GM18507 (cell line): ENCODE measurements at places on chromosomes 11 and 22.
A peak's percentile ranks its signal among the peaks of the same experiment; 100 is the strongest.

DNA sequence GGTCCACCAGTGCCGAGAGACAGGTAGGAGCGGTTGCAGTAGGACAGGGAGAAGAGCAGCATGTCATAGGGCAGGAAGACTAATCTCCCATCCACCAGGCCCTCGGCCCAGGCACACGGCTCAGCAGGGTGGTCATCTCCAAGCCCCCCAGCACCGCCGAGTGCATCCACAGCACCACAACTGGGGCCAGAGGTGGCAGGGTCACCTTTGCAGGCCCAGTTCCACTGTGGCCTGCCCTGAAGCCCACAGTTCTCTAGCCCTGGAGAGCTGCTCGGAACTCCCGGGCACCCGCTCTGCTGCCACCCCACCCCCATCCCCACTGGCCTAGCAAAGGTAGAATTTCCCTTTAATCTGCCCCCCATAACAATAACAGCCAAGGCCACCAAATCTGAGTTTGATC, 49.1 kb upstream of the LRRC32 start:
- no peak for DNase-seq

DNA sequence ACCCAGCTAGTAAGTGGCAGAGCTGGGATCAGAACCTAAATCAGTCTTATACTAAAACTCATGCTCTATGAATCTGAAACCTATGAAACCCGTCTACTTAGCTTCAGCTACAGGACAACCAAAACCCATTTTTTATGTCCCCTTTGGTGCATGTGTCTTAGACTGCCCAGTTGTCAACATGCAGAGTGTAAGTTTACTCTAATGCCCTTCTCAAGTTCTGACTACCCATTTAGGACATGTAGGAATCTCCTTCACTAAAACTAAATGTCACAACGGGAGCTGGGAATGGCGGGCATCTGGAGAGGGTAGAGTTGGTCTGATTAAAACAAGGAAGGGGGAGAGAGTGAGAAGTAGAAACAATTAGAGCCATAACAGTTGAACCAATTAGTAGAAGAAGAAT, 167.9 kb upstream of the UBASH3B start:
- no peak for DNase-seq

DNA sequence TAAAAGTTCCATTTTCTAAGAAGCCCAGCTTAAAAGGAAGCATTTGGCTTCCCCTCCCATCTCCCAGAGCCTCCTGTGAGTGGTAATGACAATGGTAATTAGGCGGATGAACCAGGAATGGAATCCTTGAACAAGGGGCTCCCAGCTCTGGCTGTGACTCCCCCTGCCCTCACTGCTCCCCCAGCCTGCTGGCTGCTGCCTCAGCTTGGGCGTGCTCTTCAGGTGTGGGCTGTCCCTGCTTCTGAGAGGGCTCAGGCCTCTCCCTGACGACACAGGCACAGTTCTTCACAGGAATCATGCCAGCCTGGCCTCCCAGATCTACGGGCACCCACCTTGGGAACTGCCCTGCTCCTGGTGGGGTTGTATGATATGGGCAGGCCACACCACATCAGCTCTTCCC, 81.7 kb upstream of the NARS2 start:
- DNase-seq: no peak

DNA sequence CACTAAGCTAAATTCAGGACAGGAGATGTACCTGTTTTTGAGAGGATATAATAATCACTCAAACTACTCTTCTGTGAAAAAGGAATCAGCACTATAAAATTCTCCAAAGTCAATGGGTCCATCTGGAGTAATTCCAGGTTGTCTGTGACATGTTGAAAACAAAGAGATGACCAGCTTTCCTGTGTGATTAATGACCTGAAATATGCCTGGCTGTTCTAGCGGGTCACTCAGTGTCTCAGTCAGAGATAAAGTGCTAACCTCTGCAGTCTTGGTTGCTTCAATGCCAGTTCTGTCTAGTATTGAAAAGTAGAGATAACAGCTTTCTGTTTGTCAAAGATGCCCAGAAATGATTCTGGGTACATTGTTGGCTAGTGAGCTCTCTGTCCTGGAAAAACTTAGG, 722.6 kb upstream of the TENM4 start:
- no peak for DNase-seq

GRCh38 chr11:20042811-20043341, 117.4 kb downstream of the DBX1 start:
- DNase-seq: no peak

GRCh38 chr22:44188316-44188715, 7.6 kb downstream of the PARVG start:
- no peak for DNase-seq

GRCh38 chr22:39935612-39936011, 24.6 kb upstream of the TMA7B start:
- DNase-seq: no peak

DNA sequence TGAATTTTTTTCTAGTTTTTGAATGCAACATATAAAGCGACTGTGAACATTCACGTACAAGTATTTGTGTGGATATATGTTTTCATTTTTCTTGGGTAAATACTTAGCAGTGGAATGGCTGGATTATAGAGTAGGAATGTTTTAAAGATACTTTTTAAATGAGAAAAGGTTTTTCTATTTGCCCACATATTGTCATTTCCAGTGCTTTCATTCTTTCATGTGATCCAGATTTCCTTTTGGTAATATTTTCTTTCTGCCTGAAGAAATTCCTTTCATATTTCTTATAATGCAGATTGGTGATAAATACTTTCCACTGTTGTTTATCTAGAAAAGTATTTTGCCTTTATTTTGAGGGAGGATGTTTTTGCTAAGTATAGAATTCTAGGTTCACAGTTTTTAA, 7.9 kb downstream of the DDB2 start:
- DNase-seq: no peak

GRCh38 chr11:112762707-112763090, 198.5 kb upstream of the NCAM1 start:
- no peak for DNase-seq

GRCh38 chr11:45025716-45026492, 75.2 kb upstream of the TP53I11 start:
- peak; percentile 22 for DNase-seq

DNA sequence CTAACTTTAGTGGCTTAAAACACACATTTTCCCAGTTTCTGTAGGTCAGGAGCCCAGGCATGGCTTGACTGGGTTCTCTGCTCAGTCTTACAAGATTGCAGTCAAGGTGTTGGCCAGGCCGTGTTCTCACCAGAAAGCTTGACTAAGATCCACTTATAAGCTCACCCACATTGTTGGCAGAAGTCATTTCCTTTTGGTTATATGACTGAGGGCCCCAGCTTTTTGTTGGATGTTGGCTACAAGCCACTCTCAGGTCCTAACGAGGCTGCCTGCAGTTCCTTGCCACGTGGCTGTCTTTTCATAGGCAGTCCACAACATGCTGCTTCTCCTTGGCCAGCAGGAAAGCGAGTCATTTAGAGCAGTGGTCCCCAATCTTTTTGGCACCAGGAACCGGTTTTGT, 79.3 kb upstream of the CRTAM start:
- DNase-seq: no peak

- no peak for DNase-seq
Measured at GRCh38 chr11:40203606-40204005, 1255.8 kb downstream of the LRRC4C start.

GRCh38 chr22:38292694-38293093, 19.9 kb upstream of the TMEM184B start:
- DNase-seq: no peak

GRCh38 chr11:108223348-108224149, 682 bp downstream of the ATM start:
- DNase-seq: no peak

- DNase-seq: no peak
Measured at GRCh38 chr11:112160091-112160848, 3.6 kb downstream of the IL18 start.

DNA sequence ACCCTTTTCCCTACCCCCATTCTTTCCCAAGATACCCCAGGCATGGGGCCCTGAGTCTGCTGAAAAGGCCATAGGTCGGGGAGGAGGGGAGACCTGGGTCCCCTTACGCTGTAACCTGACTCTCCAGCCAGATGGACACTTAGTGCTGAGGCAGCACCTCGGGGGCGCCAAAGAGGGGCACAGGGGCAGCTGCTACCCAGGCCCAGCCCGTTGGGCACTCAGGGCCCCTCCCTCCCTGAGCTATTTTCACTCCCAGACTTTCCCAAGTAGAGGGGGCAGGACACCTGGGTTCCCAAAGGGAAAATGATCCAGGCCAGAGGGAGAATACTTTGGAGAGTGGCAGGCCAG, 933 bp downstream of the ACTN3 start:
- DNase-seq: no peak

GRCh38 chr22:40401532-40401931, 31.1 kb downstream of the SGSM3 start:
- DNase-seq: no peak

- DNase-seq: no peak
Measured at GRCh38 chr11:70577948-70578347, 179.6 kb downstream of the CTTN start.

DNA sequence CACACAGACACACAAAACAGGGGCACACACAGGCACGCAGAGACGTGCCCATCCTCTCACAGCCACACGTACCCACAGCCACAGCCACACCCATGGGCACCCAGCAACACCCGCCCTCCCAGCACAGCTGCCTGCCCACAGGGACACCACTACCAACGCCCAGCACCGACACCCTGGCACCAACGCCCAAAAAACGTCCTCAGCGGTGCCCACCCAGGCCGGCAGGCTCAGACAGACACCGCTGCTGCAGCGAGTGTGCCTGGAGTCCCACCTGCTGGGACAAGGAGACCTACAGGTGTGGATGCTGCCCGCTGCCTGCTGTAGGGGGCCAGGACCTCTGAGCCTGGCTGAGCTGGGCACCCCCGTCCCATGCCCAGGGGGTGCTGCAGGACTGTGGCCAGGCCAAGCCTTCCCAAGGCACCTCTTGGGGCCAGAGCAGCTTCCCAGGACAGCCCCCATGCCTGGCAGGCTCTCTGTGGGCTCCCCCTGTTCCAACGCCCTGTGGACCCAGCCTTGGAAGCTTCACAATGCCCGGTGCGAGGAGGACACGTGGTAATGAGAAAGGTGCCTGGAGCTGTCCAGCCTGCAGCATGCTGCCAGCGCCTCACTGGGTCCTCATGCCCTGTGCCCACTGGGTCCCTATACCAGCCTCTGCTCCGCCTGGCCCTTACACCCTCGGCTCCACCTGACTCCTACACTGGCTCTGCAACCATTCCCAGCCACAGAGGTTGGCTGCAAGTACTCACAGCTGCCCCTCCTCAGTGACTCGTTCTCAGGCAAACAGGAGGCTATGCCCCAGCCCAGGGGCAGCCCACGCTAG, 45.8 kb upstream of the TH start:
- DNase-seq: no peak

DNA sequence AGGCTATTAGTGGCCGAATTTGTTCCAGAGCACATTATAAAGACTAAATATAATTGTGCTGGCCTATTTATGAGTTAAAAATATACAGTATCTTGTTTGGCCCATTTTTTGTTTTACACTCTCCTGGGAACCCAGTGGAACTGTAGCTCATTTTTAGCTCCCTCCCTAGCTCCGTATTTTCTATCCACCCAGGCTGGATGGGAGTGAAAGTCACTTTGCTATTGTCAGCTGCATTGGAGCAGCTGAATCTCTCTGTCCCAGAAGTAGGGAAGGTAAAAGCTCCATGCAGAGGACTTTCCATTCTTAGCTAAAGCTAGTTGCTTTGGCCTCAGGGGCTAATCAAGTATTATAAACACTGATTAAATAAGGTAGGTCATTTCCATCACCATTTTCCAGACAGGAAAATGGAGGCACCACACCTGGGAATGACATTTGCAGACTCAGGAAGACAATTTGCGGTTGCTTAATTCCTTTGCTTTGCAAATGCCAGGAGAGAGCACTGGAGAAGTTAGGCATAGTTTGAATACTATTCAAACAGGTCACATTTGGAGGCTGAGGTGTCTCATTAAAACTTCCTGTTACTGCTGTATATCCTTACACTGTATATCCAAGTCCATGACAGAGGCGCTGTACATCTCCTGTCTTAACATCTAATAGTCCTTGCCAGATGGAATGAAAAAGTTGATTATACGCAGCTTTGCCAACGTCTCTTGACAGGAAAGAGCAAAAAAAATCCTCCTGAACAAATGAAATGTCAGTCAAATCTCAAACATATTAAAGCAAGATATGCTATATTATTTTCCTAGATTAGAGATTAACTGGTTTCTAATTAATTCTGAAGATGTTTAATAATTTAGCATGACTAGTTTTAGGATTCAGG, 338.1 kb upstream of the KIRREL3 start:
- no peak for DNase-seq

DNA sequence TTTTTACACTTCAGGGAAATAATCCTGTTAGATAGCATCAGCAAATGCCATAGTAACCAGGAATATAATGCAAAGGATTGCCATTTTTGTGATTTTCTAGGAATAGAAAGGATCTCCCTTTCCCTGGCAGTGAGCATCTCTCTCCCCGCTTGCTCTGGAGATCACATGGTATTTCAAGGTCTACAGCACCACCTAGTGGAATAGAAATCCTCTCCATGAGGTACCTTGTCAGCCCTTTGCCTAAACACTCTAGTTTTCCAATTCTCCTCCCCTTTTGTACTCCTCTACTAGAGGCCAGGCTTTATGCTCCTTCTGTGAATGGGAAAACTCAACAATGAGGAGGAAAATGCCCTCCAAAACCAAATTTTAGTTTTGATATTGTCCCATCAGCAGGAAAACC, 78.4 kb downstream of the XRRA1 start:
- DNase-seq: no peak

GRCh38 chr22:31659246-31659645, 2.8 kb downstream of the PISD start:
- no peak for DNase-seq
